Activated naive CD8-positive, alpha-beta T cell treated with anti-CD3 and anti-CD28 coated beads for 36 hours (primary cell): ENCODE measurements at places on chromosomes 13 and 19.

- H3K36me3 ChIP-seq, result no peaks in the 10 kb centered on the region
- no peak for DNase-seq
- peaks cover 37% of the 10 kb centered on the region for H3K27me3 ChIP-seq
- no peak overlapping the region for H3K4me3 ChIP-seq
- no peaks in the 10 kb centered on the region for H3K4me1 ChIP-seq
These were observed 579.1 kb downstream of the GPC6 start for GRCh38 chr13:93805736-93806135.

DNA sequence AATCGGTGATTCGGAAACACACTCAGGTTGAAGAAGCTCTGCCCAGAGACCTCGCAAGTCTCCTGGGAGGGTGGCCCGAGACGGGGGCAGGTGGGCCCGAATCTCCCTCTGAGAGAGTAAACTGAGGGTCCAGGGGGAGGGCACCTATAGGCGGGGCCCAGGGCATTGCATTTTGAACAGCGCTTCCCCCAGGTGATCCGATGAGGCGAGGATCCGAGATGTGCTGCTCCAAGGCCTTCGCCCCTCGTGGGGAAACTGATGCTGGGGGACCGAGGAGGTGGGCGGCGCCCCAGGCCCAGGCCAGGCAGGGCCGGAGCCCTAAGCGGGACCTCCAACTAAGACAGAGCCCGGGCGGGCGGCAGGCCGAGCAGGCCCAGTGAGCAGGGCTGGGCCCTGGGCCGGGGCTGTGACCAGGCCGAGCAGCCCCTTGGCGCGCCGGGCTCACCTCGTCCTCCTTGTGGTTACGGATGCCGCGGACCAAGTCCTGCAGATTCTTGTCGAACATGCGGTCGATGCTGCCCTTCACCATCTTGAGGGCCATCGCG lies 500 bp downstream of the AP3D1 start:
- peak overlapping the region; percentile 80 for H3K27ac ChIP-seq
- H3K27me3 ChIP-seq, result no peaks in the 10 kb centered on the region
- H3K36me3 ChIP-seq, result peaks cover 19% of the 10 kb centered on the region

DNA sequence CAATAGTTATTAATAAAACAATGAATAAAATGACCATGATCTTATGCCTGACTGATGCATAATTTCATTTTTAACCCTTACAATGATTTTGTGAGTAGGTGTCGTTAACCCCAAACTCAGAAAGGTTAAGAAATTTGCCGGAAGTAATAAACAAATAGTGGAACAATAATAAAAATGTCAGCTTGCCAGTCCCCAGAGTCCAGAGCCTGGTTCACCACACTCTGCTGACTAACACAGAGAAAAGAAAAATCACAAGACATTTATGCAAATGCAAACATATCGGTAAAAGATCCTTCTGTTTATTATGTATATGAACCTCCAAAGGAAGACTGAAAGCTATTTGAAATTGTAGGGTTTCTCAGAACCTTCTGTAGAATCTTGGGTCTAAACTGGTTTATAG lies 563.7 kb downstream of the EFNB2 start:
- H3K27ac ChIP-seq, result no peak overlapping the region
- DNase-seq, result no peak
- no peaks in the 10 kb centered on the region for H3K36me3 ChIP-seq

- no peaks in the 10 kb centered on the region for H3K27me3 ChIP-seq
- H3K4me1 ChIP-seq, result peaks cover 89% of the 10 kb centered on the region
- H3K27ac ChIP-seq, result peak overlapping the region; percentile 82
These were observed 63.5 kb upstream of the GPR183 start for GRCh38 chr13:99370481-99371275.

DNA sequence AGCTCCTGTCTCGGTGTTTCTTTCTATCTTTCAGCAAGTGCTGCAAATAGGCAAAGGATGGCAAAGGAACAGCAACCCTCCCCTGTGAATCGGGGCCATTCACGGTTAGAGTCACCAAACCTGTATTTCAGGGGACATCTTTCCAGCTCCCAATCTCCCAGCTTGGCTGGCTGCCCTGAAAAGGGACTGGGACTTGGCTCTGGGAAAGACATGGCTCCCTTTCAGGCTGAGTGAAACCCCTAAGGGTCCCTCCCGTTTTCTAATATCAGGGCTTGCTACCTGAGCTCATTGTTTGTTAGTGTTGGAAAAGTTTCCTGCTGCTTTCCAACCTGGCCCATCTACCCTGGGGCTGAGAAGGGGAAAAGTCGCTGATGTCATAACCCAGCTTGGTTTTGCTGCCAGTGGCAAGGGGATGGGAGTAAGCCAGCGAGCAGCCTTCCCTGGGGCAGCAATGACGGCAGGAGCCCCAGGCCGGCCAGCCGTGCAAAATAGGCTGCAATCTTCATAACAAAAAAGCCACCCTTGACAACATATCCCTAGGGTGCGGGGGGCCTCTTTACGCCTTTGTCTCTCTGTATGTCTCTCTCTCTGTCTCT lies 29.9 kb downstream of the SERP2 start:
- DNase-seq, result no peak
- no peak overlapping the region for H3K4me3 ChIP-seq
- no peaks in the 10 kb centered on the region for H3K36me3 ChIP-seq
- no peaks in the 10 kb centered on the region for H3K27me3 ChIP-seq
- H3K4me1 ChIP-seq, result no peaks in the 10 kb centered on the region

- no peaks in the 10 kb centered on the region for H3K4me1 ChIP-seq
- no peak overlapping the region for H3K4me3 ChIP-seq
- no peaks in the 10 kb centered on the region for H3K27me3 ChIP-seq
These were observed 51.4 kb downstream of the ATP11A start for GRCh38 chr13:112741185-112741755.

DNA sequence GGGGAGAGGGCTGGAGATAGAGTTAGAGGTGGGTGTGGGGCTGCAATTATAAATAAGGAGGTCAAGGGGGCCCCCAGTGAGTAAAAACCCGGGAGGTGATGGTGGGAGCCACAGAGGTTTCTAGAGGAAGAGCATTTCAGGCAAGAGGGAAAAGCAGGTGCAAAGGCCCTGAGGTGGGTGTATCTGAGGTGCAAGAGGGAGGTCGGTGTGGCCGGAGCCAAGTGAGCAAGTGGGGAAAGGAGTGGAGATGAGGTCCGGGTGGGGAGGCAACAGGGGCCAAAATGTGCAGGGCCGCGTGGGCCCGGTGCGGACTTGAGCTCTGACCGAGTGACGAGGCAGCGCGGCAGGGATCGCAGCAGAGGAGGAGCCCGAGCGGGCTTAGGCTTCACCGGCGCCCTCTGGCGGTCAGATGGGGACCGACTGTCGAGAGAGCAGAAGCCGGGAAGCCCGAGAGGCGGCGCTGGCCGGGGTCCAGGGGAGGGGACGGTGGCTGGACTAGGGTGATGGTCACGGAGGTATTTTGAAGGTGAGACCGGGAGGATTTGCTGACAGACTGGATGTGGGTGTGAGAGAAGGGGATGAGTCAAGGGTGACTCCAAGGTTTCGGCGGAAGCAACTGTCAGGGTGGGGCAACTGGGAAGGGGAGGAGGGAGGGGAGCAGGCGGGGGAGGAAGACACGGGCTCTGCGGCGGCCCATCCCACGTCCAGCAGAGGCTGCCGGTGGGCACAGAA lies 17.7 kb upstream of the SPACA4 start:
- H3K36me3 ChIP-seq, result no peaks in the 10 kb centered on the region
- peak overlapping the region; percentile 7 for H3K4me3 ChIP-seq
- H3K4me1 ChIP-seq, result peaks cover 13% of the 10 kb centered on the region
- no peak overlapping the region for H3K27ac ChIP-seq
- H3K27me3 ChIP-seq, result peaks cover 12% of the 10 kb centered on the region

DNA sequence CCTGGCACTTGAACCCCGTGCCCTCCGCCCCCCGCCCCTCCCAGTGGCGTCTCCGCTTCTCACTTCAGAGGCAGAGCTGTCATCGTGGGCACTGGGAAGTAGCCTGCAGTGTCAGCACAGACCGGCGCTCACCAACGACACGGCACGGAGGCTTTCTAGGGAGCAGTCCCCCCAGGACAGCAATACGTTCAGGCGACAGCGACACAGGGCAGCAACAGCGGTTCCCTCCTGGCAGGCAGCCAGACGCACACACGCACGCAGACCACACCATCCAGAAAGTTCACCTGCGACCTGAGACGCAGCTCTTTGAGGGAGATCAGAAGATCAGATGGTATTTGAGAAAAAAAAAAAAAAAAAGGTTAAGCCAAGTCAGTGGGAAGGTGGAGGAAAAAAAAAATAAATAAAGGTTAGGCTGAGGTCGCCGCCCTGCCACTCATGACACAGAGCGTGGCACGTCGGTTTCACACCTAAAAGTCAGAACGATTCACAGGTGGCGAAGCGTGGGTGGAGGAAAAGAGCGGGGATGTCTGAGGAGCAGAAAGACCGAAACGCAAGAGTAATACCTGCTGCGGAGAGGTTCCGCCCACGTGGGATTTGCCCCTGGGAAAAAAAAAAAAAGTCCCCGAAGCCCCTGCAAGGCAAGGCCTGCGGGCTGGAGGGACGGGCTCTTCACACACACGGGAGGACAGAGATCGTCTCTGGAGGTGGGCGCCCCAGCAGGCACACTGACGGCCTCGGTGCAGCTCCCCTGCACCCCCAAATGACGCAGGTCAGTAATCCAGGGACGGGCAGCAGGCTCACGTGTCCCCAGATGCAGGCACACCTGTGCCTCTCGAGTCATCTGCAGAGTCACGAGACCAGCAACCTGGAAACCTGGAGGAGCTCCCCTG lies 94.5 kb downstream of the GNG7 start:
- peak; percentile 93 for DNase-seq
- H3K27ac ChIP-seq, result peak overlapping the region; percentile 82
- peak overlapping the region; percentile 70 for H3K4me3 ChIP-seq
- H3K27me3 ChIP-seq, result peaks cover 4% of the 10 kb centered on the region
- peaks cover 3% of the 10 kb centered on the region for H3K36me3 ChIP-seq

GRCh38 chr19:13091400-13092157 lies 11.1 kb downstream of the LYL1 start:
- DNase-seq, result no peak
- H3K27ac ChIP-seq, result no peak overlapping the region
- peaks cover 13% of the 10 kb centered on the region for H3K4me1 ChIP-seq
- no peaks in the 10 kb centered on the region for H3K36me3 ChIP-seq

DNA sequence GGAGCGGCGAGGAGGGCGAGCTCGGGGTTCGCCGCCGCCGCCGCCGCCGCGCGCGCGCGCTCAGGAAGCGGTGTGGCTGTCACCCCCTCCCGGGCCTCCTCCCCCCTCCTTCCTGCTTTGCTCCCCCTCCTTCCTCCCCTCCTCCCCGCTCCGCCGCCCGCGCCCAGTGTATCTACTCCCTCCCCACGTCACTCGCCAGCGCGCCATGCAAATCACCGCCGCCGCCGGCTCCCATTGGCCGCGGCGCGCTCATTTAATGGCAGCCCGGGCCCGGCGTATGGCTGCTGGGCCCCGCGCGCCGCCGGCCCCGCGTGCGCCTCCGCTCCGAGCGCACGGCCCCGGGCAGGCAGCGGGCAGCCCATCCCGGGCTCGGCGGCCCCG lies 335 bp upstream of the SOX1 start:
- H3K27me3 ChIP-seq, result peaks cover 87% of the 10 kb centered on the region
- peaks cover 12% of the 10 kb centered on the region for H3K4me1 ChIP-seq
- H3K4me3 ChIP-seq, result no peak overlapping the region
- H3K27ac ChIP-seq, result no peak overlapping the region
- H3K36me3 ChIP-seq, result peaks cover 21% of the 10 kb centered on the region

- peaks cover 10% of the 10 kb centered on the region for H3K4me1 ChIP-seq
- no peaks in the 10 kb centered on the region for H3K36me3 ChIP-seq
- no peak overlapping the region for H3K4me3 ChIP-seq
- no peak for DNase-seq
- H3K27me3 ChIP-seq, result no peaks in the 10 kb centered on the region
These were observed 20.4 kb downstream of the MBD3L2B start for GRCh38 chr19:7000816-7001215.

DNA sequence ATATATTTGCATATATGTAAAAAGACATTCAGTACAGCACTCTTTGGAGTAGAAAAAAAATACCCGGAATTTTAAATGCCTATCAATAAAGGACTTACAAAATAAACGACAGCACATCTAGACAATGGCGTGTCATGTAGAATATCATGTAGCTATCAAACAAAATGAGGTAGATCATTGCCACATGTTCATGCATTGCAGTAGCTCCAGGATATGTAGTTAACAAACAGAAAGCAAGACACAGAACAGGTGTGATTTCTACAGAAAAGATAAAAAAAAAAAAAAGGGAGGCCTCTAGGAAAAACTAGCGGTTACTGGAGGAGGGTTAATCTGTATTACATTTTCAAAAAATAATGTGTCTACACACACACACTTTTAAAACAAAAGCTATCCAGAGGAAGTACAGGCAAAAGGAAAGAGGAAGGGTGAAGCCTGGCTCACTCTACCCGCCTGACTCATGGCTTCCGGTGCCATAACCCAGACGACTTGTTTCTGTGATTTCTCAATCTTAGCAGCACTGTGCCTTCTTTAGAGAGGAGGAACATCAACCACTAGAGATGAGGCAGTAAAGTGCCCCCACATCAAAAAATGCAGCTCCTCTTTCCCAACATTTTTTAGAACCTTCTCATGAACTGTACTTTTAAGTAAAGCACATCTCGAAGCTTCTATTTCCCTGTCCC lies 6.9 kb downstream of the KCTD12 start:
- H3K27me3 ChIP-seq, result no peaks in the 10 kb centered on the region
- DNase-seq, result peak; percentile 59
- H3K36me3 ChIP-seq, result peaks cover 12% of the 10 kb centered on the region
- H3K4me1 ChIP-seq, result peaks cover 35% of the 10 kb centered on the region
- H3K4me3 ChIP-seq, result peak overlapping the region; percentile 70
- peak overlapping the region; percentile 86 for H3K27ac ChIP-seq

DNA sequence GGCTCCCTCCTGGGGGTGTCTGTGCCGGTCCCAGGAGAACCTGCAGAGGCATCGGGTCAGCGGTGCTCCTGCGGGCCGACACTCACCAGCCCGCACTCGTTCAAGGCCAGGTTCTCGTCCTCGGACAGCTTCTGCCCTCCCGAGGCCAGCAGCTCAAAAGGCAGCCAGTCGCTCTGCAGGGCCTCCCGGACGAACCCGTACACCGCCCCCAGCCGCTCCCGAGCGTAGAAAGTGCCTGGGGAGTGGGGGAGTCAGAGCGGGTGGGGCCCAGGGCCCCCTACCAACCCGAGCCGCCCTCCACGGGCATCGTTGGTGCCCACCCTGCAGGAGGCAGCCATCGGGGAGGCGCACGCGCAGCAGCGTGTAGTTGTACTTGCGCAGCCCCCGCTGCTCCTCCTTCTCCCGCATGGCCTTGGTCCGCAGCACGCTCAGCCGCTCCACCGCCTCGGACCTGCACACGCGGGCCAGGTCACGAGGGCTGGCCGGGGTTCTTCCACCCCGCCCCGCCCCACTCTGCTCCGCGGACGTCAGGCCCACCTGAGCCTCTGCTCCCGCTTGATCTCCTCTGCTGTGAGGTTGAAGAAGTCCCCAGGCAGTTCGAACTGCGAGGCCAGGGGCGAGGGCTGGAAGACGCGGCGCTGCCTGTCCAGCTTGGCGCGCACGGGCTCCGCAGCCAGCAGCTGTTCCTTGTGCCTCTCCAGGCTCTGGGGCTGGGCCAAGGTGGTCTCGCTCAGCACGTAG lies 11.5 kb downstream of the UBXN6 start:
- no peak for DNase-seq
- no peaks in the 10 kb centered on the region for H3K27me3 ChIP-seq
- H3K27ac ChIP-seq, result no peak overlapping the region
- H3K4me3 ChIP-seq, result no peak overlapping the region
- peaks cover 1% of the 10 kb centered on the region for H3K4me1 ChIP-seq
